Activated T-cell treated with anti-CD3 and anti-CD28 coated beads for 4 hours (primary cell): ENCODE measurements at places on chromosomes 6 and 20.

- no peak for DNase-seq
These were observed 193.7 kb downstream of the GPX5 start for GRCh38 chr6:28719275-28719940.

DNA sequence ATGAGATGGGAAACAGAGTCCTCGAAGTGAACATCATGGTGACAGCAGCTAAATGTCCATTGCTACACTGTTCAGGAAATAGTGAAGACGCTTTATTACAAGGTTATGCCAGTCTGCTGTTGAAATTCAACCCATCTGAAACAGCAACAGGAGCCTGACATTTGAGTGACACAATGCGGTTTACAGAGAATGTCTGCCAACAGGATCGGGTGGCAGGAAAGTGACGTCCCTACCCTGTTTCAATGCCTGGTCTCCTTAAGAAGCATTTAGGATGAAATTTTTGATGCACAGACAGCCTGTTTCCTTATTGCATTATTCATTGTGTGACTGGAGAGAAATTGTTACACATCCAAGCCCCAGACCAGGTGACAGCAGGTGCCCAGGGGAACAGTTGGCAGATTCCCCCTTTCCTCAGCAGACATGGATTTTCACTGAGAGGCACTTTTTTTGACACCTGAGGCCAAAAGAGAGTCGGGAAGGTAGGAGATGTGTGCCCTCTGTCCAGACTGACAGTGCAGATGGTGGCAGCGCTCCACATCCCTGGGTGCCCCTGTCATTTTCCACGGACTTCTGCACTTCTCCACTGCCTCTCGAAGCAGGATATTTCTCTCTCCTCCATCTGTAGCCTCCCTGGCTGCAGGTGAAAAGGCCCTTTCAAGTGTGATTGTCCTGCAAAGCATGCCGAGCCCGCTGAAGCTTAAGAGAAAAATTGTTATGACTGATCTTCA lies 87.9 kb downstream of the BFSP1 start:
- no peak for DNase-seq

GRCh38 chr6:74939721-74940620 lies 265.9 kb downstream of the COL12A1 start:
- DNase-seq = no peak

DNA sequence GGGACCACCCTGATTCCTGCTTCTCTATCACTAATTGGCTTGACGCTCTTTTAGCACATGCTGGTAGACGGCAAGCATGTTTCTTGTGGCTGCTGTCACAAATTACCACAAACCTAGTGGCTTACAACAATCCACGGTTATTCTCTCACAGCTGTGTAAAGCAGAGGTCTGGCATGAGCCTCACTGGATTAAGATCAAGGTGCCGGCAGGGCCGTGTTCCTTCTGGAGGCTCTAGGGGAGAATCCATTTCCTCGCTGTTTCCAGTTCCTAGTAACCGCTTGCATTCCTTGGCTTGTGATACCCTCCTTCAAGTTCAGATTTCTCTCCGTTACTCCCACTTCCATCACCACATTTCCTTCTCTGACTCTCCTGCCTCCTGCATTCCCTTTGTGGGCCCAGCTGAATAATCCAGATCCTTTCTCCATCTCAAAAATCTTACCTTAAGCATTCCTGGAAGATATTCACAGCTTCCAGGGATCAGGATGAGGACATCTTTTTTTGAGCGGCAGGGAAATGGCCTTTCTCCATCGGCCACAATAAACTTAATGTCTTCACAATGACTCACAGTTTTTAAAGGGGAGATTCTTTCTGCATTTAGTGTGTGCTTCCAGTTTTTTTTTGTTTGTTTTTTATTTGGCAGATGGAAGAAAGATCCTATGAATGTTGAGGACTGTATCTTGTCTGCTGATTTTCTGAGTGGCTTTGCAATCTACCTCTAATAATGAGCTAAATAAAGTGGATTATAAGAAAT lies 39.9 kb downstream of the BMP6 start:
- no peak for DNase-seq

- no peak for DNase-seq
These were observed 145.1 kb downstream of the RIMS1 start for GRCh38 chr6:72031471-72031870.

DNA sequence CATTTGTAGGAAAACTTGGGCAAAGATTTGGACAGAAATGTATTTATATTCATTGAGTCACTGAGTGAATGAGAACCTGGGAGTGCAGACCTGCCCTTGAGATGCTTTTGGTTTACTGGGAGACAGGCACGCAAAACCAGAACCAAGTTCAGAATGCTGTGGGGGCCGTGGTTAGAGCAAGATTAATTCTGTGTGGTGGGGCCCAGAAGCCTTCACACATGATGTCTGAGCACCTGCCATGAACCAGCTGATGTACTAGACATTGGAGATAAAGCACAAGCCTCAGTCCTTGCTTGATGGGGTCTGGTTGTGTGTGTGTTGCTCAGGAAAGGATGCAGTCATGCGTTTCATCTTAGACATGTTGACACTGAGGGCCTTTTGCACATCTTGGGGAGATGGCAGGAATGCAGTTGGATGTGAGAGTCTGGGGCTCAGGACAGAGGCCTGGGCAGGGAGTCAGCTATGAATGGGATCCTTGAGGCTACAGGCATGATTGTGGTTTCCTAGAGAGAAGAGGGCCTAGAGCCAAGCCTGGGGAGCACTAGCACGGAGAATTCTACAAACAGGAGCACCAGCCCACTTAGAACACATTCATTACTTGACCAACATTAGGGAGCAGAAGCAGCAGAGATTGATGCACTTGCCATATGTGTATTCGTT lies 114.3 kb upstream of the TMEM181 start:
- DNase-seq = no peak
